ENCODE measurements at places on chromosomes 12 and 14.

DNA sequence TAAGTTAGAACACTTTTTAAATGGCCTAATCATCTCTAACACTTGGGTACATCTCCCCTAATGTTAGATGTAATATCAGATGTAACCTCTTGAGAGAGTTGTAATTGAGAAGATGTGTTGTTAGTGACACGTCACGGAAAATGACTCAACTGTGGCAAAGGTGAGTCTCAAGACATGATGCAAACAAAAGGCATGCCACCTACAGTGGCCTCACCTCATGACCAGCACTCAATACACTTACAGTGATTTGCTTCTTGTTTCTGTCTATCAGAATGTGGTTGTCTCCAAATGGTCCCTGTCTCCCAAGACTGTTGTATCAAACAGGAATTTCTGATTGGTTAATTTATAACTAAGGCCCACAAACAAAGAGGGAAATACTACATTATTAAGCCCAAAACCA is 91.2 kb downstream of the SLC25A21 start:
- DNase-seq: no peak

- DNase-seq: no peak
These were observed 87.6 kb upstream of the EGLN3 start for GRCh38 chr14:34038358-34039057.

DNA sequence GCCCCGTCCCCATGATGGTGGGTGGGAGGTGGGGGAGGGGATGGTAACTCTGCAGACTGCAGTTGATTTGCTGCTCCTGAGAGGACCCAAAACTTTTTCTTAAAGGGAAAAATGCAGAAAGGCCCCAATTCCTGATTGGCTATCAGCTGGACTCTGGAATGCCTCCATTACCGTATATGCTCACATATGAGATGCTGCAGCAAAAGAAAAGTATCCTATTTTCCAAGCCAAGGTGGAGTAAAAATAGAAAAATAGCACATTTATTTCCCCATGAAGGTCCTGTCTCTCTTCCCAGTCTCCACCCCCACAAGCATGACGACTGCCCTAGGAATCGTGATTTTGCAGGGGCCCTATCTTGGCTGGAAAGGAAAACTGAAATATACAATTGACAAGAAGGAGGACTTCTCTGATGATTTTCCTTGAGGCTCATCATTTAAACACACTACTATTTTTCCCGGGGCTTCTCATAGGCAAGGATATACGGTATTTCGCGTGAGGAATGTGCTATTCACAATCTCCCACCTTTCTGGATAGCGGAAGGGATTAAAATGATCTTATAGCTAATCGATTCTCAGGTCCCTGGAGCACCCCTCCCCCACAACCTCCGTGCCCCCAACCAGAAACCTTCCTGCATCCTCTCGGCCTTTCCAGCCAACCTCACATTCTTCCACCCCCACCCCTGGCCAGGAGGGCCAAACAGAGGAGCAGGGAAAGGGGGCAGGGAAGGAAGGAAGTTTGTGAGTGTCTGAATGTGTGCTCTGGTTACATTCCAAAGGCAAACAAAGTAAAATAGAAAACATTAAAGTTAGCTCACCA is 138.9 kb upstream of the CCND2 start:
- DNase-seq: no peak

GRCh38 chr12:94145191-94145983 is 3.0 kb upstream of the PLXNC1 start:
- no peak for DNase-seq

GRCh38 chr14:20179880-20180279 is 10.8 kb upstream of the OR11G2 start:
- no peak for DNase-seq

DNA sequence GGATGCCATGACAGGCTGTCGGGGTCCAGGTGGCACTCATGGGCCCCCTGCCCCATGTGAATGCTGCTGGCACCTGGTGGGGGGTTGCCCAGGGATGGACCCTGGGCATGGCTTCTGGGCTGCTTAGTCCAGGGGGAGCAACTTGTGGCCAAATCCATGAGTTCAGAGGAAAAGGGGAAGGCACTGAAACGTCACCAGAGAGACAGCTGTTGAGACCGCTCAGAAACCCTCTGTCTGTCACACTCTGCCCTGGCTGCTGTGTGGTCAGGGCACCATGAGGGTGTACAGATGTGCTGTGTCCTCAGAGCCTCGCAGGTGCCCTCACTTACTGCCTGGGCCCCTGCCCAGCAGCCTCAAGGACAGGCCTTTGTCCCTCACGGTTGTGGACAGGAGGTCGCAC is 9.4 kb downstream of the CLBA1 start:
- DNase-seq: no peak

DNA sequence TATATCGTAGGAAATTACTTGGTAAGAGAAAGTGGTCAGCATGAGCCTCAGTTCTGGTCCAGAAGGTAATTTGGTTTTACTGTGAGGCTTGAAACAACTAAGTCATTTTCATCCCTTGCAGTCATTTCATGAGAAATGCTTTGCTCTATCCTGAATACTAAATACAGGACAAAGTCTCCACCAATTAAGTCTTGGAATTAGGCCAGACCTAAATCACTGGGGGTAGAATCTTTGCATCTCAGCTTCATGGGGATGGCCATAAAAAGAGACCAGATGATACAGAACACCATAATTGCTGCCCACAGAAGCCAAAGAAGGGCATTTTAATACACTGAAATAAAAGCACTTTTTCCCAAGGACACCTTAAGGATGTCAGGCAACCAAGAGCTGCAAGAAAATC is 277.9 kb upstream of the DCN start:
- DNase-seq: no peak

DNA sequence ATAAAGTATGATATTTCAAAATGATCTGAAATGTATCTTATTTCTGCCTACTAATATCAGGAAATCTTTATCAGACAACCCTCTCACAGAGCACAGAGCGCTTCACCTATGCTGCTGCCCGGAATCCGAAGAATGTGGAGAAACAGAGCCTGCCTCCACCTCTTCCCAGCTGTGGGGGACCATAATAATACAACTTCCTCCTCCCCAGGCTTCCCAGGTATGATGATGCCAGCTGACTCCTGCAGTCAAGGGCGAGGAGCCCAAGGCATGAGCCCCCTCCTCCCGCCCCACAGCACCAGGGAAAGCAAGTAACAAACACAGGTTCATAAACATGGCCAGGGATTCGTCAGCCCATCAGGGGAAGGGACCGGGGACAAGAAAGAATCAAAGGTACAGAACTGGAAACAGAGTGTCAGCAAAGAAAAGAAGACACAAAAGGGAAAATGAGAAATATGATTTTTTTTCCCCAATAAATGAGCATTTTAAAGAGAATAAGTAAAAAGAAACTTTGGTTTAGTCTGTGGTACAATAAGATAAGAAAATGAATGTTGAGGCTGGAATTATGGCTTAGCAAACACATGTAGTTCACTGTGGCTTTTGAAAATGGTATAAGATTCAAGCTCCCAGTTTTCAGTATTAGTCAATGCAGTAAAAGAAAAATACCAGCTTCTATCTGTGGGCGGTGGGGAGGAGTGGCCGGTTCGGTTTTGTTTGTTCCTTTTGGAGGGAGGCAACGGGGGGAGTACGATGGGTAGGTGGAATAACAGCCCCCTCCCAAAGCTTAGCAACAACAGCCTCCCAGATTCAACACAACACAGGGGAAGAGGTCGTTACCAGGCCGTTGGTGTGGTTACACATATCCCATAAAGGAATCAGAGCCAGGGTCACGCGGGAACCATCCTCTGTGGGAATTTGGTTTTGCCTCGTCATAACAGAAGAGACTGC is 68.3 kb downstream of the SETD3 start:
- no peak for DNase-seq

DNA sequence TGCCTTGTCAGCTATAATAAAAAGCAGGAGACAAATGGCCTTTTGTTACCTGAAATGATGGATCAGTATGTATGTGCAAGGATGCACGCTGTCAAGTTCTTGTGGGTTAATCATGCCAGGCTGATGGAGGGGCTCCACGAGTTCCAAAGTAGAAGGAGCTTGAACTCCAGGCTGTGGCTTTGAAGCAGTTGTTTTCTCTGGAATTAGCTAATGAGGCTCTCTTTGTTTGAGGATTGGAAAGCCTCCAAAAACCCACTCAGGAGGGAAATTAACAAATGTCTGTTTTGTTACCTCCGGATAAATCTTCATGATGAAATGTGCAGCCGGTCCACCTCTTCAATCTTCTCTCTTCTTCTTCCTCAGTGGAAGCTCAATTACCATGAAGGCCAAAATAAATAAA is 605.5 kb downstream of the DIO2 start:
- no peak for DNase-seq
